ENCODE measurements at places on chromosomes 7 and 10.
A peak's percentile ranks its signal among the peaks of the same experiment; 100 is the strongest.

- DNase-seq: peak; percentile 35
Measured at GRCh38 chr10:56537984-56538383, 176.9 kb upstream of the ZWINT start.

- DNase-seq: no peak
Measured at GRCh38 chr10:69731184-69731583, 70.5 kb upstream of the COL13A1 start.

DNA sequence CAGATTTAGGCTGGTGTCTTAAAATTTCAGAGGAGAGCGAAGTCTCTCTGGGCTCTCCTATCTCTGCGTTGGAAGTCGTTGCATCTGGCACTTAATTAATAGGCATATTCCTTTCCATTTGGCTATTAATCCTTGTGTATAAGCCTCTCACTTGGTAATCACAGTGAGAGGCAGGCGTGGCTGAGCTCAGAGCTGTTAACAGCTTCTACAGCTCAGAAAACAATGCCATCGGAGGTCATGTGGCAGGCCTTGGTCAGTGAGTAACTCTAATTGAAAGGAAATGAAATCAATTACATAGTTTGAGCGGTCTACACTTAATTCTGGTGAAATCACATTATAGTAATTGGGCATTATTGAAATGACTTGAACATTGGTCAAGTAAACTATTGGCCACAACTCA, 135.1 kb downstream of the DPY19L1 start:
- no peak for DNase-seq

GRCh38 chr7:49980465-49980864, 112.6 kb downstream of the ZPBP start:
- no peak for DNase-seq

DNA sequence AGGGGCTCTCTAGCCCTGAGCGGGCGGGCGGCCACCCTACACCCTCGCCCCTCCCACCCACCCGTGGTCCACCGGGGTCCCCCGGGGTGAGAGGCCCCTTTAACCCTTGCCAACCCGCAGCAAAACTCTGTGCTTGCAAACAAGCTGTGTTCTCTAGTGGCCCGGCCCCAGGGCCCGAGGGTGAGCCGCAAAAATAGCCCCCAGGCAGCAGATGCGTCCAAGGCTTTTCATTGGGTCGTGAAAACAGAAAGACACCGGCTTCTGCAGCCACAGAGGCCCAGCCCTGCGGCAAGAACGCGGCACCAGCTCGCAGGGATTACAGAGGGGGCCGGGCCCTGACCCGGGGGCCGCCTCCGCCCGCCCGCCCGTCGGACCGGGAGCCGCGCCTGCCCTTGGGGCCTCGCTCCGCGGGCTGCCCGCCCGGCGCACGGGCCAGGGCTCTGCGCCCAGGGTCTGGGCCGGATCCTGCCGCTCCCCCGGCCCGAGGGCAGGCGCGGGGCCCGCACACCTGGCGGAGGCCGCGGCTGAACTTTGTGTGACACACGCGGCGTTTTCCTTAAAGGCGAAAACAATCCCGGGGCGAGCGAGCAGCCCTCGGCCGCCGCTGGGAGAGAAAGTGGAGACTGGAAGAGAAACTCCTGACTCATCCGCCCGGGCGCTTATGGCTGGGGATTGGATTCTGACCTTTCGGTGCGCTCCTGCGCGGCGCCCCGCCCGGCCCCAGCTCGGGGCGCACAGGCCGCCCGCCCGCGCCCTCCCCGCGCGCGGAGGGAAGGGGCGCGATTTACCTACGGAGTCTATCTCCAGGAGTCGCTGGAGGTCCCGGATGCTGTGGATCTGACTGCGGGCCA, 2.8 kb downstream of the PDGFA start:
- peak; percentile 78 for DNase-seq

DNA sequence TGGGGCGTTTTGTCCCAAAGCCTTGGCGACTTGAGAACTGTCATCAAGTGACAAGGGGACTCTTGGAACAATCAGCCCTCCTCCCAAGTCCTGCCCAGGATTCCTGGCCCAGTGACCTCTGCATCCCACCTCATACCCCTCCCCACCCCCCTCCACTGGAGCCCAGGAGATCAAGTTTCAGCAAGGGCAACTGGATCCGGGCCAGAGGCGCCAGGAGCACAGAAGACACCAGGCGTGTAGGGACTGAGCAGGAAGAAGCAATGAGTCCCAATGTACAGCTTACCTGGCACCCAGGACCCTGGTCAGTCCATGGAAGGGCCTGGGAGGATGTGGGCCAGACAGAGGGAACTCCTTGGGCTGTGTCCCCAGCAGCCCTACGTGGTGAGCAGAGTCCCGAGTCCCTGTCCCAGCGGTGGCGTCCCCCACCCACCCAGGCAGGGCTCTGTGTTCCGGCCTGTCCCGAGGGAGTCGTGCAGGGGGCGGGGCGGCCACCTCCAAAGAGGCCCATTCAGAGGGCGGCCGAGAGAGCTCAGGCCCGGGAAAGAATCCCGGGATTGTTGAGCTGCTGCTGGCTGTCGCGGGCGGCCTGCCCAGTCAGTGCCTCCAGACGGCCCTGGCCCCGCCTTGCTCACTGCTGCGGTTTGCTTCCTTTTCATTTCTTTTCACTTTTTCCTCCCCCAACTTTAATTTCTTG, 254.1 kb downstream of the TNS3 start:
- peak; percentile 40 for DNase-seq

Measured in HT-29 (cell line).